ENCODE measurements at places on chromosomes 1 and 21.

DNA sequence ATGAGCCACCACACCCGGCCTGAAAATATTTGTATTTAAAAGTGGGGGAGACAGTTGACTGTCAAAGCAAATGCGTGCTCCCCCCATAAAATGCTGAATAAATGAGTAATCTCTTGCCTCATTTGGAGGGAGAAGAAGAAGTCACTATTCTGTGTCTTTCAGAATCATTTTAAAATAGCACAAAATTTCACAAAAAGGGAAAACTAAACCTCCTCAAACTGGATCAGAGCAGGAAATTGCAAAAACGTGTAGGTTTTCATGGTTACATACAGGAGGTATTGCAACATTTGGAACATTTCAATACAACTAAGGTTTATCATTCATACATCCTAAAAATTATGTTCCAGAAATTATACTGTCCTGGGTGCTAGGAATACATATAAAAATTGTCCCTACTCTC, 13.6 kb downstream of the MTF1 start:
- DNase-seq: no peak

DNA sequence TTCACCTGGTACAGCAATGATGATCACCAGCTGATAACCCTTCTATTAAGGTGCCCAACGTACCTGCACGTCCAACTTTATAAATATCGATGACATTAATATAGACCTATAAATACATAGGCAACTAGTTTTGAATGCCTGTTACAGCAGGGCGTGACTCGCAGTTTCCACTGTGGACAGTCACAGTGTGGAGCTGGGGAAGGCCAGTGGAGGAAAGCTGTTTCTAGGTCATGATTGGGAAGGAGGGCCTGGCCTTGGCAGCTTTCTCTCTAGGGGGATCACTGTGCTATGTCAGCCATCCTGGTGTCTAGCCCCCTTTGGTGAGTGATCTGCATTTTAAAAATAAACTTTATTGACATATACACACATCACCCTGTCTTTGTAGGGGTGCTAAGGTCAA, 4.4 kb upstream of the PRDM15 start:
- DNase-seq: no peak

DNA sequence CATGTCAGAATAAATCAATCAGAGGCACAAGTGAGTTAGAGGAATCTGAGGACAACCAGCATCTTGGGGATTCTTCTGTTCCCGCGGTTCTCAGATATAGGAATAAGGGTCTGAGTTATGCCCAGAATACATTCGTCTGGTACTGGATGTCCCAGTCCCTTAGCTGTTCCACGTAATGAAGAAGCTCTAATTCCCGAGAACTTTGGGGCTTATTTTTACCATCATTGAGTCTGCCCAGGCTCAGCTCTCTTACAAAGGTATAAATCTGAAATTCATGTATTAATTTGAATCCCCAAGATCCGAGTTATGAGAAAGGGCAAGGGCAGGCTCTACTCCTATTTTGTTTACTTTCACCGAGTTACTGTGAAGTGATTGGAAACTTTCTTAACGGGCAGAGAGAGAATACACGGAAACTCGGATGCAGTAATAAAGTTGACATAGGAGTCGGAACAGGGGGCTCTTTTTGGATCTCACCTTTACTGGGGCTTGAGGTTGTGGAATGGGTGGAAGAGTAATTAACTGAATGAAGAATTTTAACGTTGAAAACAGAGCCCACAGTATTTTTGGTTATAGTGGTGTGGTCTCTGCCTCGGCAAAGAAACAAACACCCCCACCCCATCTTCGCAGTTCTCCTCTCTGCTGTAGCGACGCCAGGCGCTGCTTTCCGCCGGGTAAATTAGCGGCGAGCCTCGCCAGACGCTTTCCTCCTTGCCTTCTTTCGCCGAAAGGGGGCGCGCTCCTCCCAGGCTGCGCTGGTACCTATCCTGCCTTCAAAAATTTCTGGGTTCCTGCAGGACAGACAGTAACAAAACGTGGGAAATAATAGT, 7.1 kb downstream of the PRRX1 start:
- DNase-seq: peak; percentile 64

DNA sequence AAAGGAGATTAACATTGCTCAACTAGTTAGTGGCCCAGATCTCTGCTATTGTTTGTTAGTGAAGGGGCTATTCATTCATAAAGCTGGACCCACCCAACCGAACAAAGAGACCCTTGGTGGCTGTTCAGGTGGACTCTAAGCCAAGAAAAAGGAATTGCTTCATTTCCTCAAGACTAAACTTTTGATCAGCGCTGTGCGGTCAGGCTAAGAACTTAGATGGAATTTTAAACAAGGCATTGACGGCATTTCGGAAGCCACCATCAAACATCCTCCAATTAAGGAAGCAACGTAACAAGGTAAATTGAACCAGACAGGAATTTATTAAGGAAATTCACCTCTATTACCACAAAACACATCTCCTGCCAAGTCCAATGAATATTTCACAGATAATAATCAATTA, 19.9 kb upstream of the SHCBP1L start:
- DNase-seq: no peak

DNA sequence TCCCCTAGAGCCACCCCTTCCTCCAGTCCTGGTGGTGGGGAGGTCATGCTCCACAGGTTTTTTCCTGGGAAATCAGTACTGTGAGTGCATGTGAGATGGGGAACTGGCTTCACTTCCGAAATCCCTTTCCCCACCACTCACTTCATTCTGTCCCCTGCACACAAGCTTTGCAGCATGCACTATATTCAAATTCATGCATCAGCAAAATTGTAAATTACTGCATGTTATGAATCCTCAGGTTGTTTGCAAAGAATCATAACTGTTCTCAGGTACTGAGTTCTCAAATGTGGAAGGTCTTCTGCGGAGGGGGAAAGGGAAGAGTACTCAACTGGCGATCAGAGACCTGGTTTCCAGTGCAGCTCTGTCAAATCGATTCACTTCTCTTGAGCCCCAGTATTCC, 42.3 kb downstream of the LHX4 start:
- peak; percentile 6 for DNase-seq

- no peak for DNase-seq
These were observed 94.5 kb downstream of the SYT2 start for GRCh38 chr1:202615501-202616354.

DNA sequence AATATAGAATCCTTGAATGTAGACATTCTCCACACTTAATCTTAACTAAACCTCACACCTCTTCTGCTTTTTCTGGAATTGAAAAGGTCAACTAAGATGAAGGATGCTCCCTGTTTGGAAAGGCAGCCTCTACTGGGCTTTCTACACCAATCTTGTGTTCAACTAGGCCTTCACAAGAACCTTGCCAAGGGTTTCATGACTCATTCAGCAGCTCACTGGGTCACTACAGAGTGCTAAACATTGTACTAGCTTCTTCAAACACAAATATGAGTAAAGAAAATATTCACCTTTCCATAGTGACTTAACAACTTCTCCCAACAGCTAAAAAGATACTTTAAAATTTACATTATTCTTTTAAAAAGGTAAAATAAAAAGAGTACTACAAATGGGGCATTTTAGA, 135.3 kb upstream of the PRMT6 start:
- no peak for DNase-seq

DNA sequence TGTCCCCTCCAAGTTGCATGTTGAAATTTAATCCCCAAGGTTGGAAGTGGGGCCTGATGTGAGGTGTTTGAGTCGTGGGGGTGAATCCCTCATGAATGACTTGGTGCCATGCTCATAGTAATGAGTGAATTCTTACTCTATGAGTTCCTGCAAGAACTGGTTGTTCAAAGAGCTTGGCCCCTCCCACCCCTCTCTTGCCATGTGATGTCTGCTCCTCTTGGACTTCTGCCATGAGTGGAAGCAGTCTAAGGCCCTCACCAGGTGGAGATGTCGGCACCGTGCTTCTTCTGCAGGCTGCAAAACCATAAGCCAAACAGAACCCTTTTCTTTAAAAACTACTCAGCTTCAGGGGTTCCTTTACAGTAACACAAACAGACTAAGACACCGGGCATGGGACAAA, 14.3 kb downstream of the G0S2 start:
- no peak for DNase-seq

GRCh38 chr1:91734761-91735160, 151.2 kb downstream of the TGFBR3 start:
- DNase-seq: no peak

DNA sequence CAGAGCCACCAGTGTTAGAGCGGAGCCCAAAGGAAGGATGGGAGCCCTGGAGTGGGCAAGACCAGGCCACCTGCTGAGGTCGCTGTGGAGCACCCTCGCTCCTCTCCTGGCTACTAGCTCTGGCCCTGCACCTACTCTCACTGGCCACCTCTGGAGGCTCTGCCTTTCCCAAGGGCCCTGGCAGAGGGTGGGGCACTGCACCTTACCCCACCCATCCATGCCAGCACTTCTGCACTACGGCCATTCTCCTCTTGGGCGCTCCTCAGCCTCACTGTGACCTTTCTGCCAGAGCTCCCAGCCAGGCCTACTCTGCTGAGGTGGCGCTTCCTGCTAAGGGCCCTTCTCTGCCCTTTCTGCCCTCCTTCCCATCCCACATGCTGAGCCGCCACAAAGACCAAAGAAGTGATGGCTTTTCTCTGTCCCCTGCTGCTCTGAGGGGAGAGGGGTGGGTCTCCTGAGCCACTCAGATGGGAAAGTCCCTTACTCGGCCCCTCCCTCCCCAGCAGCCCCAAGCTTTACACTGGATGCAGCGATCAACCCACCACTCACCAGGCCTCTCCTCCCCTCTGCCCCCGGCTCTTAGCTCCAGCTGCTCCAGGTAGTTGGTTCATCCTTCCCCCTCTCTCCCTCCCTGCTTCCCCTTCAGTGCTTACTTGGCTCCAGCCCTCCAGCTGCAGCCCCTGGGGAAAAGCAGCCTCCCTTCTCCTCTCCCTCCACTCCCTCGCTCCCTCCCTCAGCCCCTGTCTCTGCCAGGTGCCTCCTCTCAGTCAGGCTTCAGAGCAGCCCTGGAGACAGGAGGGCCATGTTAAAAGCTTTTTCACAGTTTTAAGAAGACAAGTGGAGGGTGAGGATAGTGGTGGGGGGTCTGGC, 14.8 kb upstream of the TMEM222 start:
- DNase-seq: no peak

DNA sequence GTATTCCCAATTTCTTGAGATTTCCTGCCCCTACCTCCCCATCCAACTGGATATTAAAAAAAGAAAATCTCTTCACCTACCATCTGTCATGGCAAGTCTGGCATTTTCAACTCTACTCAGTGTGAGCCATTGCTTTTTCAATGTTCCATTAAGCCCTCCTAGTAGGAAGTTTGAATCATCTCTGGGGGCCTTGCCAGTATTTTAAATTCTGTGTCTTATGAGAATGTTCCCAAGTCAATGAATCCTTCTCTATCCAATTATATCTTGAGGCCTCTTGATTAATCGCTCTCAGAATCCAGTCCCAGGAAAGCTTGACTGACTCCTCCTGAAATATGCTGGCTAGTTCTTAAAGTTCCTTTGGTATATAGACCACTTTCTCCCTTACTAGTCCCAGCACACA, 91.5 kb downstream of the NGF start:
- no peak for DNase-seq

DNA sequence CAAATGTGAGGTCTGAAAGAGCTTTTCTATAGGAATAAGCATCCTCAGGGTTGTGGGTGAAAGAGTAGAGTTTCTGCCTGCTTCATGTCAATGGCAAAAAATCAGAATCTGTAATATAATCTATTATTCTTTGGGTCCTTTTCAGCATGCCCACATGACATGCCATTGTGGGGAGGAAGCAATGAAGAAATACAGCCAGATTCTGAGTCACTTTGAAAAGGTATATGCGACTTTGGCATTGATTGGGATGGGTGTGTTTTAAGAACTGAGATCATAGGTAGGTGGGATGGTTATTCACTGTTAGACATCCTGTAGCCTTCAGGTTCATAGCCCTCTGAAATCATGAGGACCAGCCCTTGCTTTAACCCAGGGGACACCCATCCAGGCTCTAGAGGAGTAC, 1.8 kb downstream of the IL20 start:
- no peak for DNase-seq

DNA sequence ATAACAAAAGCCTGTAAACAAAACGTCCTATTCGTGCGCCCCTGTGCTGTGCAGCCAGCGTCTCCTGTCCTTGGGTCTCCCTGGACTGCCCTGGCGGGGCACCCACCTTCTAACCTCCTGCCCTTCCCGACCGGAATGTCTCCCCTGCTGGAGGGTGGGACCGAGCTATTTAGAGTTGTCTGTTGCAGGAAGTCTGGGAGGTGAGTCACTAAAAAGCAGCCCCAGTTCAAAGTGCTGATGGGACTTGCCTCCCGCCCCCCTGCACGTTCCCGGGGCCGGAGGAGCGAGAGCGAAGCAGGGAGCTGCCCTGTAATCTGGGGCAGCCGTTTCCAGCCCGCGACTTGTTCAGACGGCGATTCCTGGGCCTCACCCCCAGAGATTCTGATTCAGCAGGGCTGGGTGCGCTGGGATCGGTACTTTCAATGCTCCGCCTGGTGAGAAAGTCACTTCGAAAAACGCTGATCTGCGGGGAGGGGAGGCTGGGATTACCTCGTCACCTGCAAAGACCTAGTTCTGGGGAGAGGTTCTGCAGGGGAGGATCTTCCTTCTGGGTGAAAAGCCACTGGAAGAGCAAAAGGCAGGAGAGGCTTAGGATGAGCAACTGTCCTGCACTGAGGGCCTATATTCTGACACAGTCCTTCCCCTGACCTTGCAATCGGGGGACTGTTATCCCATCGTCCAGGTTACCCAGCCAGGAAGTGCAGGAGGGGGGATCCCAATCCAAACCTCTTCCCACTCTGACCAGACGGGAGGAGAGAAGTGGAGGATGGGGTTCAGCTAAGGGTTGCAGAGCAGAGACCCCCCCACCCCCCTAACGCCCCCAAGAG, 1.2 kb upstream of the DHRS3 start:
- peak; percentile 81 for DNase-seq

- no peak for DNase-seq
These were observed 262.2 kb downstream of the AJAP1 start for GRCh38 chr1:4916610-4917009.

DNA sequence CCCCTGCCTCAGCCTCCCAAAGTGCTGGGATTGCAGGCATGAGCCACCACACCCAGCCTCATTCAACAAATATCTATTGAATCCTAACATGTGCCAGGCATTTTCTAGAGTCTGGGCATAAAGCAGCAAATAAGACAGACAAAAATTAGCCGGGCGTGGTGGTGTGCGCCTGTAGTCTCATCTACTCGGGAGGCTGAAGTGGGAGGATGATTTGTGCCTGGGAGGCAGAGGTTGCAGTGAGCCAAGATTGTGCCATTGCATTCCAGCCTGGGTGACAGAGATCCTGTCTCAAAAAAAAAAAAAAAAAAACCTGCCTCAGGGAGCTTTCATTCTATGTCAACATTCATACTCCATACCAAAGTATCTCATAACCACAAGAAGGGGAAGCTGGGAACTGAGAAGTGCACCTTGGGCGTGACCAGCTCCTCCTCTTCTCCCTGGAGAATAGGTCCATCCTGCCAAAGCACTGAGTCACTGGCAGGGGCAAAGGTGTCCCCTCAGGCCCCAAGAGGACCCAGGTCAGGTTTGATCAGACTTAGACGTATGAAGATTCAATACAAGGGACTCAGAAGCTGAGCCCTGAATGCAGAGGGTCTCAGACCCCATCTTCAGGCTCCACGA, 36.8 kb upstream of the PPP1R15B start:
- no peak for DNase-seq

Data from activated T-cell treated with anti-CD3 and anti-CD28 coated beads, Interleukin-2, amount 50 U/mL, for 48 hours (primary cell).